ENCODE measurements at places on chromosomes 12 and 14.

DNA sequence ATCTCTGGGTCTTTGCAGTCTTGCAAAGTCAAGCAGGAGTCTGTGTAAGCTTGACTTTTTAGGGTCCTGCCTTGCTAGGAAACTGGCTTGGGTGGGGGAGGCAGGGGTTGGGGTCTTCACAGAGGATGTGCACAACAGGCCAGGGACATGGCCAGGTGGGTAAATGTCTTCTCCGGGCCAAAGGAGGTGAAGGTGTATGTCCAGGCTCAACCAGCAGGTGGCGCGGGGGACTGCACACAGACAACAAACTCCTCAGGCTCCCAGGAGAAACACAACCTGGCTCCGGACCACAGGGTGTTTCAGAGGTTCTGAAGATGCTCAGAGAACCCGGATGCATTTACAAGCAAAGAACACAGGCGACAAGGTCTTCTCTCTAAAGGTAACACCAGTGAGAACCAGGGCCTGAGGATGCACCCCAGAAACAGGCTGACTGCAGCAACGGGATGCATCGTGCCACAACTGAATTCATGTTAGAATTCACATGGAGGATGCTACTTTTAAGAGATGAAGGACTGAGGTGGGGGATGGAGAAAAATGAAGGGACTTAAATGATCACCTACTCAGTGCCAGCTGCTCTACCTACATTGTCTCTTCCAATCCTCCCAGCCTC, 56.0 kb downstream of the PLEKHG3 start:
- ATAC-seq: no peak

GRCh38 chr12:75979181-75979580, 52.4 kb downstream of the PHLDA1 start:
- ATAC-seq: no peak

DNA sequence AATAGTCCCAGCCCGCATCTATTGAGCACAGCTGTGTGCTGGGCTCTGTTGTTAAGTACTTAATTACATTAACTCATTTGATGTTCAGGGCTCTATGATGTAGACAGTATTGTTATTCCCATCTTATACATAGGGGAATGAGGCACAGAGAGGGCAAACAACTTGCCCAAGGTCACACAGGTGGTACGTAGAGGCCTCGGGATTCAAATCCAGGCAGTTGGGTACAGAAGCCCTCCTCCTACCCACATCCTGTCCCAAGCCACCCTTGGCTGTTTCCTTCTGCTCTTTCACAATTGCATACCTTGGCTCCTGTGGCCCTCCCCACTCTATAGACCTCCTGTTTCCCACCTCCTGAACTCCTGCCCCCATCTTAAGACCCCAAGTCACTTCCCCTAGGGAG, 10.0 kb upstream of the GPR68 start:
- ATAC-seq: no peak

DNA sequence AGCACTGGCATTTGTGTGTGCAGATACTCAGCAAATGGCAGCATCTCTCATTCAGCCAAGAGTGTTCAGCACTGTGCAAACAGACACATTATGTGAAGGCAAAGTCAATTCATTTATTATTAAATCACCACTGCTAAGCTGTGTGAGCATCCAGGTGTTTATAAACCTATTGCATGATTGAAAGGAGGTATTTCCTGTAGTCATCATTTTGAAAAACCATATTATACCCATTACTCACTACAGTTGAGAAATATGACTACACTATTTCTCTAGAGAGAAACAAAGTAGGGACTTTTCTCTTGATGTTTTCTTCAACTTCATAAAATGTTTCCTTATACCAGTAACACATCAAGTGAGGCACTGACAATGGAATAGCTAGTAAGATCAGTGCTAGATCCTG, 13.7 kb downstream of the SPX start:
- no peak for ATAC-seq

DNA sequence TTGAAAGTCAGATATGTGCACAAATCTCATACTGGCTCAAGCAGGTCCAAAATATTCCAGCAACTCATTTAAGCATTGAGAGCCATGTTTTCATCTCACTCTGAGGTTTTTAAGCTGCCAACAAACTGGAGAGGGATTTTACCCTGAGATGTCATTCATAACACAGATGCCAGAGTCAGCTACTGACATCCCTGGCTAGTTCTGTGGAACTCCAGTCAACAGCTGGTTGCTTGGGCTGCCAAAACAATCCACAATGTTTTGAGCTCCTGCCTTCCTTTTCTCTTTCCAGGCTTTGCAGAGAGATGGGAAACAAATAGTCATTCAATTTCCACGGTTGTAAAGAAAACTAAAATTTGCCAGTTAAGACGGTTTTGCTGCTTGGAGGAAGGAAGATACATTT, 621.2 kb upstream of the FBXO33 start:
- ATAC-seq: no peak

GRCh38 chr14:51507906-51508511, 143.7 kb upstream of the FRMD6 start:
- ATAC-seq: peak; percentile 94

GRCh38 chr14:99138999-99139865, 132.8 kb downstream of the BCL11B start:
- ATAC-seq: no peak

DNA sequence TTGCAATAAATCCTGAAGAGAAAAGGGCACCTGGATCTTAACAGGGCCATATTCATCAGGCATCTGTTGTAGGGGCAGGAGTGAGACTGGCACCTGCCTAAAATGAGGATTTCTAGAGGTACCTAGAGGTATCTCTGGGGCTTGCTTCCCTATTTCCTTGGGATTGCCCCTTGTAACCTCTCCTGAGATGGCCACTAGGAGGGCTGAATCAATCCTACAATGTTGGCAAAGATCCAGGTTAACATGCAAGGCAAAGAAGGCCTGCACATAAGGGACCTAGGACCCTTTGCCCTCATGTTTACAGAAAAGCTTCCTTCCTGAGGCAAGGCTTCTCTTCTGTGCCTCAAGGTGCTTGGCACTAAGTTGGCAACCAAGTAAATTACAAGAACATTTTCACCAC, 25.8 kb upstream of the CLEC4E start:
- ATAC-seq: no peak

DNA sequence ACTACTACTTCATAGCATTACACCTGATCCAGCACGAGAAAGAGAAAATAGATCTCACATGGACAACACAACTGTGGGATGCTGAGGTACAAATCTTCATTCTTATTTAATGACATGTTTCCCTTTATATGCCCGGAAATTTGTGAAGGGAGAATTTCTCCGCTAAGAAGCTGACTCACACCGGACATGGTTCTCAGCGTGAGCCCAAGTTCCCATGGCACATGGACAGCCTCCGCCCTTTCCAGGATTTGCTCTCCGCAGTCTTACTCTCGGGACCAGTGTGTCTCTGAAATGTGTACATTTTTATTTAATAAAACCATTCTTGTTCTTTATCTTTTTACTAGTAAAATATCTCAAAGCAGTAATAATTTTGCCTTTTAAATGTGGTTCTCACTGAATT, 1154.8 kb downstream of the TMEM121 start:
- no peak for ATAC-seq

- ATAC-seq: peak; percentile 68
Observed at GRCh38 chr14:41642367-41642766, 35.7 kb downstream of the LRFN5 start.

DNA sequence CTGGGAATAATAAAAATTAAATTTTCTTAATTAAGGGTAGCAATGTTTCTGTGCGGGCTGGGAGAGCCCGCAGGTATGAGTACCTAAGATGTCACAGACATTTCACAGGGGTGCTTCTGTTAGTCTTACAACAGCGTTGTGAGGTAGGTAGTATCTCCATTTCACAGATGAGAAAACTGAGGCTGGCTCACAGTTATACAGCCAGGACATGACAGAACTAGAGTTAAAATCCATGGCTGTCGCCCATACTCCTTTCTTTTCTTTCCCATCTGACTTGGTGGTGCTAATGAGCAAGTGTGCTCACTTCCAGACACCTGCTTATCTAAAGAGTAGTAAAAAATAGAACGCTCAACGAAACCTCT, 2.1 kb downstream of the BMAL2 start:
- ATAC-seq: no peak

- ATAC-seq: no peak
Observed at GRCh38 chr12:14157088-14157747, 175.8 kb upstream of the GRIN2B start.

- no peak for ATAC-seq
Observed at GRCh38 chr14:39212034-39212433, 21.7 kb upstream of the MIA2 start.

GRCh38 chr12:102776041-102776440, 141.0 kb downstream of the PAH start:
- ATAC-seq: no peak

- no peak for ATAC-seq
Observed at GRCh38 chr12:89899651-89900050, 191.0 kb upstream of the ATP2B1 start.

GRCh38 chr12:27176765-27177164, 67.3 kb upstream of the STK38L start:
- no peak for ATAC-seq

DNA sequence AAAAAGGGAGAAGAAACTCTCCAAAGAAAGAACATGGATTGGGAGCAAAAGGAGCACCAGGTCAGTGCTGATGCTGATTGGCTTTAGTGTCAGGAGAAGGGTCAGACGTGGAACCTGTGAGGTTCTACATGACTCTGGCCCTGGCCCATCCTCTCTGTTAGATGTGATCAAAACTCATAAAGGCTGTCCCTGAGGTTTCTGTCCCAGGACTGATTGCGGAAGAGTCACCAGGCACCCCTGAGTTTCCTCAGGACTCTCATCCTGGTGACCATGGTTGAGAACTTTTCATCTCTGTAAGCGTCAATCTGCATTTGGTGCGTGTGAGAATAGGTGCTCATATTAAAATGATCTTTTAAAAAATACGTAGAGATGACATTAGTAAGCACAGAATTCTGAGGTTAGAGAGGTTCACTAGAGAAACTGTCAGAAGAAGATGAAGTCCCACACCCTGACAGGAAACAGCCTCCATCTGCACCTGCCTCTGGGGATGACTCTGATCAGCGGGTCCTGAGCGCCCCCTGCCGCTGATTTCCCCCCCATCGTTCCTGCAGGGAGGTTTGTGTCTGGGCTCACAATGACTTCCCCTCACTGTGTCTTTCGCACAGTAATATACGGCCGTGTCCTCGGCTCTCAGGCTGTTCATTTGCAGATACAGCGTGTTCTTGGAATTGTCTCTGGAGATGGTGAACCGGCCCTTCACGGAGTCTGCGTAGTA, 741.8 kb downstream of the TMEM121 start:
- ATAC-seq: no peak

- peak; percentile 35 for ATAC-seq
Observed at GRCh38 chr12:111409780-111410430, 4.2 kb downstream of the SH2B3 start.

GRCh38 chr12:57039016-57039798, 10.7 kb downstream of the MYO1A start:
- ATAC-seq: no peak

GRCh38 chr14:20618271-20618749, 23.2 kb downstream of the OR6S1 start:
- ATAC-seq: no peak

DNA sequence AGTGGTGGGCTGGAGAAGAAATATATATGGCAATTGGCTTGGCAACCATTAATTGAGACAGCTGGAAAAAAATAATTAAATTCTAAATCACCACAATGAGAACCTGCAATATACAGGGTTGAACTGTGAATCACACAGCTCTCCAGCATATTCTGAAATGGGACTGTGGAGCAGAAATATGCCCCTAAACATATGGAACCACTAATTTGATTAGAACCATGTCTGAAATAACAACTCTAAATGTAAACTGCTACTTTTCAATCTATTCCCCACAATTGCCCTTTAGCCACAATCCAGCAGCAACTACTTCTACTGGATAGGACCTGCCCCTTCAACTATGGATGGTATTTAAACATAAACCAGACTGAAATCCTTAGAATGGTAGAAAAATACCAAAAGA, 330.4 kb downstream of the TRHDE start:
- ATAC-seq: no peak

DNA sequence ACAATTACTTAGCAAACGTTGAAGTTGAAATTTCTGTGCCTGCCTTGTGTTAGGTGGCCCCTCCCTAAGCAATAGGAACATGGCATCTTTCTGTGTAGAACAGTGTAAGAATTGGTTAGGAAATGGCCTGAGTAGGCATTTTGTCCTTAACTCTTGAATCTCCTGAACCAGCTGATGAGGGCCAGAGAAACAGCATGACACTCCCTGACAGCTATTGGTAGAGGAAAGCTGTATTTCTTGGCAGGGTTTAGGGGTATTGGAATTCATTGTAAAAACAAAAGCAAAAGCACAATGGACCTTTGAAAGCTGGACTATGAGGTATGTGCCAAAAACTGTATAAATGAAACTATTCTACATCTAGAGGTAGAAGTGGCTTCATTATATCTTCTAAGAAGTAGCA, 40.6 kb upstream of the LRTM2 start:
- ATAC-seq: no peak

GRCh38 chr14:98682726-98683125, 589.3 kb downstream of the BCL11B start:
- no peak for ATAC-seq

- no peak for ATAC-seq
Observed at GRCh38 chr12:25876383-25877045, 82.0 kb upstream of the RASSF8 start.

GRCh38 chr14:69374235-69374634, 23.9 kb downstream of the ERH start:
- no peak for ATAC-seq

Measured in motor neuron (in vitro differentiated cells).